ENCODE measurements at places on chromosomes 16 and 17. TPM values are rescaled to one million over a fixed set of nuclear protein-coding genes. Genes with fewer than 3 reads are reported as not detected.

GRCh38 chr17:17782523-17783115, 54.2 kb downstream of the SREBF1 start:
- DNase-seq = no peak

PITPNM3 gene
- total RNA-seq = 0.20 TPM

GRCh38 chr16:58661199-58661830, 23.3 kb downstream of the SLC38A7 start:
- DNase-seq = peak; percentile 88

DNA sequence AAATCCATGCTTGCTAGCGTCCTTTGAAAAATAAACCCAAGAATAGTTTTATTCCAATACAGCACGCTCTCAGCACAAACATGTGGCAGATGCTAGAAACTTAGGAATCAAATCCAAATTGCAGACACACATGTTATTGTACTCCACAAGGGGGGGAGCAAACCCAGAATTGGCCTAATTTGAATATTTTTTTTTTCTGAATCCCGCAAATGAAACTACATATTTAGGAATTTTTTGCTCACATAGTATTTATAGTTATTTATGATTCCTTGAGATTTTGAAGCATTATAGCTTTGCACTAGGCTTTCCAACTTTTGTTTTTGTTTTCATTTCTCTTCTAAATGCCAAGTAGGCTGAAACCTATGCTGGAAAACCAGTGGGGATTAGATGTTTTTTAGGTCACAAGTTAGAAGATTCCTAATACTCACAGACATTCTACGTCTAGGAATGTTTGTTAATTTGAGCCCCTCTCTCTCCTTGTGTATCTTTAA, 59.3 kb upstream of the CDH11 start:
- DNase-seq = no peak

DNA sequence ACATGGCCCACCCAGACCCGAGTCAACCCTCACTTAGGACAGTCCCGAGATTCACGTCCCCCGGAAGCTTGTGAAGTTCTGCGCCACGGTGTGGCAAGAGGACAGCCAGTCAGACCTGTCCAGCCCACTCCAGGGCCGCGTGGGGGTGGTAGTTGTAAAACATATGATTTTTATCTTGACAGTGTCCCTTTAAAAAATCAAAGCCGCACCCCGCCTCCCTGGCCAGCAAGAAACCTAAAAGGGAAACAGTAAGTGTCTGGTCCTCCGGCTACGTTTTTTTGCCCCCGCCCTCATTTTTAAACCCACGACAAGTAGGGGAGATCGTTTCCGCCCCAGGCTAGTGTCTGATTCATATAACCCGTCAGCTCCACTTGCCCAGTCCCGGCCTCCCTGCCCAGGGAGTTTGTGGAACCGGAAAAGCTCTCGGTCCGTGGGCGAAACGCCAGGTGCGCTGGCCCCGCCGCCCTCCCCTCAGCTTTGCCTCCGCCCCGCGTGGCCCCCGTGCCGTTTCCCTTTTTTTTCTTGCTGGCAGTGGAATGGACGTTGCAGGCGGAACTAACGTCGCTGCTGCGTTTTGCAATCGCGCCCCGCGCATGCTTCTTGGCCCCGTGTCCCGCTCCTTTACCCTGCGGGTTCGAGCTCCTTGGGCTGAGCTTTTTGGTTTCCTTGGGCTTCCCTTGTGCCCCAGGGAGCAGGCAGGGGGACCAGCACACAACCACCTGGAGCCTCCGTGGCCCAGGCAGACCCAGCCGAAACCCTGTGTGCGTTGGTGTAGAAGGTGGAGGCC, 13.3 kb upstream of the NUDT16L1 start:
- peak; percentile 79 for DNase-seq

GRCh38 chr16:66256919-66257318, 109.6 kb upstream of the CDH5 start:
- no peak for DNase-seq

GRCh38 chr16:73142053-73142854, 94.3 kb upstream of the ZFHX3 start:
- no peak for DNase-seq

DNA sequence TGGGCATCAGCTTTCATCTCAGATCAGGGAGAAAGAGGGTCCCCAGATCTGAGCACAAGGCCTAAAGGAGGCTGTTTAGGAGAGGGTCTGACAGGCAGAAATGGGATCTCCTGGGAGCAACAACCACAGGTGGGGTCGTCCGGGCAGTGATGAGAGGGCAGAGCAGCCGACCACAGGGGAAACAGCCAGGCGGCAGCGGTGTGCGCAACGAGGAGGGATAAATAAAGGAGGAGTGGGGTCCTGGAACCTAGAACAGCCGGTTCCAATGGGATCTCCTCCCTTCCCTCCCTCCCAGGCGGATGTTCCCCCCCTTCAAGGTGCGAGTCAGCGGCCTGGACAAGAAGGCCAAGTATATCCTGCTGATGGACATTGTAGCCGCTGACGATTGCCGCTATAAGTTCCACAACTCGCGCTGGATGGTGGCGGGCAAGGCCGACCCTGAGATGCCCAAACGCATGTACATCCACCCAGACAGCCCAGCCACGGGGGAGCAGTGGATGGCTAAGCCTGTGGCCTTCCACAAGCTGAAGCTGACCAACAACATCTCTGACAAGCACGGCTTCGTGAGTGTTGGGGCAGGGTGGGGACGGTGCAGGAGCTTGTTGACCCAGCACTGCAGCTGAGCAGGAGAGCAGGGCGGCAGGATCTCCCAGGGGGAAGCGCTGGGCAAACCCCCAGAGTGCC, 1.9 kb downstream of the TBX2 start:
- no peak for DNase-seq

GRCh38 chr17:5558815-5559785, 25.2 kb downstream of the NLRP1 start:
- no peak for DNase-seq

- DNase-seq = peak; percentile 64
Observed at GRCh38 chr17:76585649-76586593, at the start of gene ST6GALNAC2. Gene ST6GALNAC2 (minus strand): TSS chr17:76585860. CDS start chr17:76585808, 52 bp downstream.

PERCC1 gene
- not detected for total RNA-seq

DNA sequence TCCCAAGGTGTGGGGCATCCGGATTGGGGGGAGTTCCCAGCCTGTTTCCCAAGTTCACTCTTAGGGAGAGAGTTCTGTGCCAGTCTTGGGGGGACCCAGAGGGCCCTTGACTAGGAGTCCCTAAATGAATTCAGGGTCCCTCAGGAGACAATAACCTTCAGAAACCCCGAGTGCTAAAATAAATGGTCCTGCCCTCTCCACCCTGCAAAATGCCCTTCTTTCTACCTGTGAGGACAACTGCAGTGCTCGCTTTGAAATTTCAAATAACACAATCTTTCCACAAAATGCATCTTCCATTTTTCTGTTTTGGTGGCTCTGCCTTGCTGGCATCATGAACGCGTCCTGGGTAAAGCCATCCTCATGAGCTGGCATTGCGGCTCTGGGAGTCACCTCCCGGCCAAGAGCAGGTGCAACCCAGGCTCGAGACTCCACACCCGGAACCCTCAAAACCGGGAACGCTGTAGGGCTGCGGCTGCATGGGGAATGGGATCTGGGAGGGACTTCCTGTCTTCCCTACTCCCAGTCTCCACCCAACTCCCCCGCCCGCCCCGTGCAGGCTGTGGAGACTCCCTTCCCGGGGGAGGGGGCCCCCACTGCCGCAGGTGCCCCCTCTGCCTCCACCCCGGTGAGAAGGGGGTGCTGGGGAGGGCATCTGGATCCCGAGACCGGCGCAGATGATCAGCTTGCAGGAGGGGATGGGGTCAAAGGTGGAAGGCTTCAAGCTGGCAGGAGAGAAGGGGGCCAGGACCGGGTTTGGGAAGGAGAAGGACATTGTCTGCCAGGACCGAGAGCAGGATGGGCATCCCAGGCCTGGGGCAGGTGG, at the start of gene ZNF205:
Gene ZNF205 (plus strand): TSS at position 529 of the 823 bp plus-strand sequence. CDS start 845 bp downstream, outside the sequence.
- DNase-seq = peak; percentile 80

DNA sequence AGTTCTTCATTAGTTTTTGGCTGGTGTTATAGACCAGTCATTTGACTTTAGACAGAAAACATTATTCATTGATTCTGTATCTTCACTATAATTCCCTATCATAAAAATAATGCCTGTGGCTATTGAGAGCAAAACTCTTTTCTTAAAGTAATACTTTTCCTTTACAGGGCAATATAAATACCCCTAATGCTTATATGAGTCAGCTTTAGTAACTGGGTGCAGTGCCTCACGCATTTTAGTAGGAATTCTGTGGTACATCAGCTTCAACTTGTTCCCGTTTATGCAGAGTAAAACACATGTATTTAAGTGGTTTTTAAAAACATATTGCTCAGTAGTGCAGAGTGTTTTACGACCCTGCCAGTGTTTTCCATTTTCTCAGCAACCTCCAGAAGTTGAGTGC, 68.1 kb downstream of the SEC14L1 start:
- DNase-seq = no peak

DNA sequence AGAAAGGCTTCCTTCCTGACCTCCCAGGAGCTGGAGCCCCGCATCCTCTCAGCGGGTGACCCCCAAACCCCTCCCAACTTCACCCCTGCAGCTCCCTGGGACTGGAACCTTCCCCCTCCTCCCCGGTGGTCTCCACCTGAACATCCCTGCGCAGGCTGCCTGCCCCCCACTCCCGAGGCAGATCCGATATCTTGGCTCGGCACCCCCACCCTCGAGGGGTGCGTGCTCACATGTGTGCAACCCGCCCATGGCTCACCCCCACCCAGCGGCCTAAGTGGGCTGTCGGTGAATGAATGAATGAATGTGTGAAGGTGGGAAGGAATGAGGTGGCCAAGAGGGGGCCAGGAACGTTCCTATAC, 39.7 kb downstream of the SLC7A5 start:
- no peak for DNase-seq

GRCh38 chr17:72588961-72589360, 468.1 kb downstream of the SOX9 start:
- DNase-seq = no peak

PRSS8 gene
- total RNA-seq = not detected

CCL3 gene
- total RNA-seq = not detected

DNA sequence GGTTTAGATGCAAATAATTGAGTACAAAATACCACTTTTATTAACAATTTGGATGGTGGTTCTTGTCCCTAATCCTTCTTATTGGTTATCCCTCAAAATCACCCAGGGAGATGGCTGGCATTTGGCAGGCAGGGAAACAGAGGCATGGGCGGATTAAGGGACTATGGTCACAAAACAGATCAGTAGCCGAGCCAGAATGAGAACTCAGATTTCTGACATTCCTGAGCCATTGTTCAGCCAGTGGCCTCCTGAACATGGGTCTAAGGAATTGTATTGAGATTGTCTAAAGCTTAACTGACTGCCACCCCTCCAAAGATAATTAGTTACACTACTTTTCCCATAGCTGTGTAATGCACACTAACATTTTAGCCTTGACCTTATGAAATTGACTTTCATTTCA, 88.4 kb downstream of the CHD9NB start:
- DNase-seq = no peak

DNA sequence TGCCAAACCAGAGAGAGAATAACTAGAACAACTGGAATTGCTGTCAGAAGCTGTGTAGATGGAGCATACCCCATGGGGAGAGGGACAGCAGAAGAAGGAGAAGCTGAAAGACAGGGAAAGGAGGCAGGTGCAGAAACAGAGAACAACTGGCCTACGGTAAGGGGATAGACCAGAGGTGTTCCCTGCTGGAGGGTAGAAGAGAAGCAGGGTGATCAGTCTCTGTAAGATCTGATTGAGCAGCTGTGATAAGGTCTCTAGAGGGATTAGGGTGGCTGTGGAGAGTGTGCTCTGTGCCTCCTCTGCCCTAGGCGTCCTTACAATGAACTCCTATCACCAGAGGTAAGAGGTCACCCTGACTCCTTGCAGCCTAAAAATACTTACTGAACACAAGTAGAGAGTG, 30.4 kb upstream of the HS3ST3B1 start:
- no peak for DNase-seq

DNA sequence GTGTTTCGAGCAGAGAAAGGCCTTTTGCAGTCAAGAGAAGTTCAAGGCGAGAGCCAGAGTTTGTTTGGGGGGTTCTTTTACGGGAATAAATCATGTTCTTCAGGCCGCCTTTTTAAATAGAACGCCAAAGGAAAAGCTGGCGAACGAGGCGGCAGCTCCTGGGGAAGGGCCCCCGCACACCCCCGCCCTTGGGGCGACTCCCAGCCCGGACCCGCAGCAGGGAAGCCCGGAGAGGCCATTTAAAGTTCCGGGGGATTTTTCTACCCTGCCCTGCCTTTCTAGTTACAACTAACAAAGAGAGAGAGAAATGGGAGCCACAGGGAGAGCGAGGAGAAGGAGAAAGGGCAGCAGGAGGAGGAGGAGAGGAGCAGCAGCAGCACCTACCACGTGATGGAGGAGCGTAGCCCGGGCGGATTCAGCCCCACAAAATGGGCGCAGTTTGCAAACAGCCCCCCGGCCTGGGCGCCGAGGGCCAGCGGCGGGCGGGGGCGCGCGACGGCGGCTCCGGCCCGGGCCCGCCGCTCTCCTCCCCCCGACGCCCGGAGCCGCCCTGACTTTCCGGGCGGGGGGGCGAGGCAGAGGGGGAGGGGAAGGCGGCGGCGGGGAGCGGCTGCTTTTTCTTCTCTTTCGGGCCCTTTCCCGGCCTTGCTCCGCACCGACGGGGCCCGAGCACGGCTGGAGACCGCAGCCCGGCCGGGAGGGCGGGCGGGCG, 634 bp downstream of the KANSL1 start:
- peak; percentile 59 for DNase-seq
